ENCODE measurements at places on chromosomes 7 and 10.

- no peak for DNase-seq
These were observed 241.7 kb downstream of the TMEM26 start for GRCh38 chr10:61211468-61211867.

GRCh38 chr10:93088466-93088865, 14.8 kb downstream of the CYP26A1 start:
- DNase-seq = no peak

DNA sequence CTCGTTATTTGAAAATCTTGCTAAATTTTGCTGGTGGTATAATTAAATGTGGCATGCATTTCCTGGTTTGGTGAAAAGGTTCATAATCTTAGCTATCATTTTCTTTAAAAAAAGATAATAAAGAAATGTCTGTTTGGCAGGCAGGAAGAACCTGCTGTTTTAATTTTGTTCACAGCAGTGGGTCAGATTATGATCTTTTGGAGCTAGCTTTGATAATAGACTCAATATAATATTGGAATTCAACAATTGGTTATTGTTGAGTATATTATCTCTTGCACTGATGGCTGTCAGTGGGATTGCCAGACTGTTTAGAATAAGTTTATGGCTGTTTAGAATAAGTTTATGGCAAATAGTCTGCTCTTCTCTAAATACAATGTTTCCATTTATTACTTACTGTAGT, 35.1 kb downstream of the MXI1 start:
- no peak for DNase-seq

GRCh38 chr7:53428045-53428444, 392.6 kb downstream of the POM121L12 start:
- no peak for DNase-seq

- no peak for DNase-seq
These were observed 55.5 kb upstream of the ODAD2 start for GRCh38 chr10:28054228-28054860.
